Left kidney (tissue), 8 donors: ENCODE measurements at places on chromosomes 11 and 22.

DNA sequence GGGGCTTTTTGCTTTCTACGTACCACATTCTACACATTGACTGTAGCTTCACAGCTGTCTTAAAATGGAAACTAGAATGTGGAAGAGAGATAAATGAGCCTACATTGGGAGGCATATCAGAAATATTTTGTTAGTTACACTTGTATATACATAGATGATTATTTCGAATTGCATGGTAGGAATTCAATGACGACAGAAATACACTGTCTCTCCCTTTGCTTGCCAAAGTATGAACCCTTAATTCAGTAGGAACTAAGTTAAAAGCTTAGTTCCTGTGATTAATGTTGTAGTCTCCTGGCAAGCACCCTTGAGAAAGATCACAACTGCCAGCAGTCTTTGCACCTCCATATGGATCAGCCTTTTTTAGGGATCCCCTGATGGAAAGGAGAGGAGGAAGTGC, 10.1 kb downstream of the C11orf87 start:
- DNase-seq: no peak

DNA sequence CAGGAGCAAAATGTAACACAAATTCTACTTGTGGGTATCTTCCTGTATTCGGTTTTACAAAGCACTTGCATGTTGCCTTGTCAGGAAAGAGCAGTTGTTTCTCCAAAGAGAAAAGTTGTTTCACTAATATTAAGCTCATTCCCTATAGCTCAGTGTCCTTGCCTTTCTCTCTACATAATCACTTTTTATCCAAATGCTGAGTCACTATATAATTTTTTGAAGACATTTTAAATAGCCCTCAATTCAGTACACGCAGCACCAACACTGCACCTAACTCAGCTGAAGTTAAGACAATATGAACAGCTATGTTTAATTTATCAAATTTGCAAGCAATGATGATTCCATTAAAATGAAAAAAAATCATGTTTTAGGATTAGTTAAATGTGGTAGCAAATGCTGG, 14.5 kb upstream of the MRTFA start:
- DNase-seq: no peak

GRCh38 chr11:70067036-70067435, 11.1 kb upstream of the ANO1 start:
- DNase-seq: no peak

GRCh38 chr11:63548178-63548577, 11.6 kb downstream of the PLAAT4 start:
- no peak for DNase-seq

DNA sequence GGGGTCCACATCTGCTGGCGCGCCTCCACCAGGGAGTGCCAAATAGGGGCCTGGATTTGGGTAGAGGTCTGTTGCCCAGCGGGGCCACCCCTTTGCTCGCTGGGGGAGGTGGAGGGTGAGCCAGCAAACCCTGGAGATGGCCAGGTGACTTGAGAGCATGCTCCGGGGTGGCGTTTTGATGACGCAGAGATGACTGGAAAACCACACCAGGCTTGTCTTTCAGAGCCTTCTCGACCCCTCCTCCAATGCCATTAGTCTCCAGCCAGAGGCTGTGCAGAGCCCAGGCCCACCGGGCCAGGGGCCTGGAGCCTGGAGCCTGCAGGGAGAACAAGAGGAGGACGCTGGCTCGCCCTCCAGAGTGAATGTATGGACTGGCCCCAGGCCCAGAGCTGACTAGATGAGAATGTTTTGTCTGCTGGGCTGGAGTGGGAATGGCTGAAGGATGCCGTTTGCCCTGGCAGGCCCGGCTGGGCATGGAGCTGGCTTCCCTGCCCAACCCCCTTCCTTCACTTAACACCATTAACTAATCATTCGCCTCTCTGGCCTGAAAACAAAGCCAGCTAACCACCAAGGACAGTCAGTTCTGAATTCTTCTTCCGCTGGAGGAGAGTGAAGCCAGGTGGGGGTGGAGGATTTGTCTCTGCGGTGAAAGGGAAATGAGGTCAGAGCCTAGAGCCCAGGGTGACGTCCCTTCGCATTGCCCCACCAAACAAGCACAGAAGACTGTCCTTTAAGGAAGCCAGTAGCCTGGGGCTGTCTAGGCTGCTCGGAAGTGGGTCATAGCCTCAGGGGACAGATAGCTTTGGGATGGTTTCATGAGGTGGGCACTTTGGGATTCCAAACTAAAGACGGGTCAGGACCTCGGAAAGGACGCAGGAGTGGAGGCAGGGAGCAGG, 1.6 kb upstream of the MCAM start:
- no peak for DNase-seq

DNA sequence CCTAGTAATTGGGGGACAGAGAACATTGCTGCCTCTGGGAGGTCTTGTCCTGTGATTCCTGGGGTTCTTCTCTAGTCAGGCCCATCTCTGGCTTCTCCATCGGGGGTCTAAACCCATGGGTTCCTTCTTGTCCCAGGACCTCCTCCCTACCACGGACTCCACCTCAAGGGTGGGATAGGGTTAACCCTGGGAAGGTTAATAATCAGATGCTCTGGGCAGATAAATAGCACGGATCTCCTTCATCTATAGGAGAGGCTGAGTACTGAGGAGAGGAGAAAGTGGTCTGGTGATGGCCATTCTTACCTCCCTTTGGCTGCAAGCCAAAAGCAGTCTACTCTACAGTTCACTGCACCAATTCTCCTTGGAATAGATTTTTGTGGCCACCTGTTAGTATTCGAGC, 10.5 kb downstream of the HEPHL1 start:
- no peak for DNase-seq

GRCh38 chr22:24322522-24322921, 51.9 kb downstream of the SPECC1L start:
- no peak for DNase-seq

DNA sequence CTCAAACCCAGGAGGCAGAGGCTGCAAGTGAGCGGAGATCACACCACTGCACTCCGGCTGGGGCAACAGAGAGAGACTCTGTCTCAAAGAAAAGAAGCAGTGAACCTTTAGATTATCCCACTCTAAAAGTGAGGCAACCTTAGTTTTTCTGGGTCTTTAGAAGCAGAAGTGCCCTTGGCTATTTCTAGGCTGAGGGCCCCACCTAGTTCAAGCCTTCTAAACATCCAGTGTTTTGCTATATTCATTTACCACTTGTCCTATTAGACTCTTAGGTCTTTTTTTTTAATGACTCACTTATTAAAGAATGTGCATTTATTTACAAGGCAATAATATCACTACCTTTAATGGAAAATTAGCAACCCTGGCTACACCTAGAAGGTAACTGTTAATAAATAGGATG, 16.7 kb upstream of the EHF start:
- DNase-seq: no peak
